ENCODE measurements at places on chromosomes 2 and 18.
A peak's percentile ranks its signal among the peaks of the same experiment; 100 is the strongest.

DNA sequence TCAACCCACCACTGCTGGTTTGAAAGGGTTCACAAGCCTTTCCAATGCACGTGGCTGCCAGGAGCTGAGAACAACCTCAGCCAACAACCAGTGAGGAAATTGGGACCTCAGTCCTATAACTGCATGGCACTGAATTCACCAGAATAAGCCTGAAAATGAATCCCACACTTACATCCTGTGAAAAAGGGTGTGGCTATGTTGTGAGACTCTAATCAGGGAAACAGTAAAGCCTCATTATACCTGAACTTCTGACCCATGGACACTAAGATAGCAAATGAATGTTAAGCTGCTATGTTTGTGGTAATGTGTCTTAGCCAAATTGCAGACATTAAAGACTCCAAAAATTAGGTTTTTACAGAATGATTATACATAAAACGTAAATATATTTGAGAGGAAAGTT is 515.8 kb downstream of the IRS1 start:
- DNase-seq, result no peak

DNA sequence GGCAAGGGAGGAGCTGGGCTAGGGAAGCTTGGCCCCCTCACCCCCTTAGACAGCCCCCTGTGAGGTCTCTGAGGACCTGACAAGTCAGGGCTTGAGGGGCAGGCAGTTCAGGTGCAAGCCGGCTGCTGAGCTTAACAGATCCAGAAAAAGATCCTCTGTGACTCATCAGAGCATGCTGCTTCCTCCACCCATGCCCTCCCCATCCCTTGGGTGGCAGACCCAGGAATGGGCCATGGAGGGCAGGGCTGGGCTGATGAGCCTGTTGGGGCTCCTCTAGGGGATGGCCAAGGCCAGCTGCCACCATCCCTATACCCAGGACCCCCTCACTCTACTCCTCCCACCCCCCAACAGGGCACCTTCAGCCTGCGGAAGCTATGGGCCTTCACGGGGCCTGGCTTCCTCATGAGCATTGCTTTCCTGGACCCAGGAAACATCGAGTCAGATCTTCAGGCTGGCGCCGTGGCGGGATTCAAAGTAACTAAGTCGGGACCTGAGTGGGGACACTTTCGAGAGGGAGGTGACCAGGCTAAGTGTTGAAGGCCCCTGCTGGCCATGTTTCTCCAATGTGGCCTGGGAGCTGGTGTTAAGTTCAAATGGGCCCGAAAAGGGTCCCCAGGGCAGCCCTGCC is 1.9 kb downstream of the SLC11A1 start:
- peak; percentile 24 for DNase-seq

- no peak for DNase-seq
Measured at GRCh38 chr2:144343145-144343544, 176.8 kb downstream of the ZEB2 start.

DNA sequence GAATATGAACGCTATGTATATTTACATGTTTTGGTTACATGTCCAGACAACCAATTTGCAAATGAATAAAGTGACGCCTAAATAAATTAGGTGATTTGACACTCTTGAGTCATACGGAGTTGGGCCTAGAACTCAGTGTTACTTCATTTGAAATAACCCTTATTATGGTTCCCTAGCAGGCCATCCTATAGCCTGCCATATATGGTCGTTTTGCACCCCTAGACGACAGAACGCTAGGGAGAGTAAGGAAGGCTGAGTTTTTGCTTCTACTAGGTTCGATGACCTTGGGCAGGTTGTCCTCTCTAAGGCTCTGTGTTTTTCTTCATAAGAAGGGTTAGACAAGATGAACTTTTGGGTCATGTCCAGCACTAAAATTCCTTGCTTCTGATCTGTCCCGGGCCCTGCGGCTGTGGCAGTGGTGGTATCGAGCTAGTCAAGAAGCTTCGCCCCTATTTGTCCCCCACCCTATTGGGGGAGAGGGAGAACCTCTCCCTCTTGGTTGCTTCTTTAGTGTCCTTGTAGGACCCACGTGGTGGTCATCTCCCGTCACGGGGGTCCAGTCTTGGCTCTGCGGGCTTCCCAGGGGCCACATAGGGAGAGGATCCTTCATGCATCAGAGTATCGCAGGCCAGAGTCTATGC is 574 bp upstream of the EML4 start:
- no peak for DNase-seq

- DNase-seq, result no peak
Measured at GRCh38 chr2:233142355-233142897, 82.3 kb downstream of the INPP5D start.

- no peak for DNase-seq
Measured at GRCh38 chr2:54499661-54500060, 43.5 kb downstream of the SPTBN1 start.

- no peak for DNase-seq
Measured at GRCh38 chr2:113225263-113226259, 51.8 kb downstream of the PSD4 start.
